ENCODE measurements at places on chromosomes 13 and 19.

- DNase-seq = no peak
Observed at GRCh38 chr19:52665027-52665426, 26.9 kb upstream of the ZNF83 start.

- no peak for DNase-seq
Observed at GRCh38 chr19:15419413-15420025, 731 bp upstream of the AKAP8L start.

DNA sequence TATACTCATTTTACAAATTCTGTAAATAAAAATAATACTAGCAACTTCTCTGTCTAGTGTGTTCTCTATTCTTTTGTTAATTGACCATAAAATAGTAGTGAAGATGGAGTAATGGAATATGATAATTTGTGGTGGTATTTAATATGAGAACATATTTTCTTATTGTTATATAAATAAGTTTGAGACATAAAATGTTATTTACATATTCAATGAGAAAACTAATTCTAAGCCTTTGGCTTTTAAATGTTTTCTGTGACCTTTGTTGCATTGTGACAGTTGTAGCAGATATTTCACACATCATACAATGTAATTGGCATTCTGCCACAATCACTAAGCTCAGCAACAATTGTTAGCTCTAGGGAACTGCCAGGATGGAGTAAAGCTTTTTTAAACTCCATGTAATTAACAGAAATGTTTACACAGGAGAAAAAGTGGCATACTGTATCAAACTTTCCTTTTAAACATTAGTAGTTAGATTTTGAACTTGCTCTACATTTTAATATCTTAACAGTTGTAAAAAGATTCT is 562.1 kb upstream of the PCDH9 start:
- no peak for DNase-seq

DNA sequence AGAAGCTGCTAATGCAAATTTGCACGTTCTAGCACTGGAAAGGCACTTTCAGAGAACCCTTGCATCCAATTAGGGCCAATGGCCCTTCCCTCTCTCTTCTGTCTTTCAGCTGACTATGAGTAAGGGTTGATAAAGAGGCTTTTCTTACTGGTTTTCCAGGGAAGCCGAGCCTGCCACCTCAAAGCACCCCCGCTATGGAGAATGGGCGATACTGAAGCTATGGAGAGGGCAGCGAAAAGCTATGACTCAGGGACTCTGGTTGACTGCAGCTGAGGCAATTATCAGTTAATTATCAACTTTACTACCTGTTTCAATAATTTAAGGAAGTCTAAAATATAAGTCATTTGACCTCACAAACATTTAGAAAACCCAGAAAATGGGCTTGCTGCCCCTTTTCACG is 115.8 kb downstream of the TRPC4 start:
- DNase-seq = no peak

GRCh38 chr19:30881281-30881680 is 468.0 kb downstream of the TSHZ3 start:
- no peak for DNase-seq

- DNase-seq = no peak
Observed at GRCh38 chr19:45047188-45047797, 8.4 kb downstream of the CLASRP start.

- DNase-seq = no peak
Observed at GRCh38 chr19:42274065-42274682, 5.1 kb downstream of the CIC start.
